ENCODE measurements at places on chromosomes 1 and 21. TPM values are rescaled to one million over a fixed set of nuclear protein-coding genes. Genes with fewer than 3 reads are reported as not detected.

The SEMA4A gene
- polyA plus RNA-seq, result 0.49 TPM

The NBPF20 gene
- polyA plus RNA-seq, result 1.4 TPM

DNA sequence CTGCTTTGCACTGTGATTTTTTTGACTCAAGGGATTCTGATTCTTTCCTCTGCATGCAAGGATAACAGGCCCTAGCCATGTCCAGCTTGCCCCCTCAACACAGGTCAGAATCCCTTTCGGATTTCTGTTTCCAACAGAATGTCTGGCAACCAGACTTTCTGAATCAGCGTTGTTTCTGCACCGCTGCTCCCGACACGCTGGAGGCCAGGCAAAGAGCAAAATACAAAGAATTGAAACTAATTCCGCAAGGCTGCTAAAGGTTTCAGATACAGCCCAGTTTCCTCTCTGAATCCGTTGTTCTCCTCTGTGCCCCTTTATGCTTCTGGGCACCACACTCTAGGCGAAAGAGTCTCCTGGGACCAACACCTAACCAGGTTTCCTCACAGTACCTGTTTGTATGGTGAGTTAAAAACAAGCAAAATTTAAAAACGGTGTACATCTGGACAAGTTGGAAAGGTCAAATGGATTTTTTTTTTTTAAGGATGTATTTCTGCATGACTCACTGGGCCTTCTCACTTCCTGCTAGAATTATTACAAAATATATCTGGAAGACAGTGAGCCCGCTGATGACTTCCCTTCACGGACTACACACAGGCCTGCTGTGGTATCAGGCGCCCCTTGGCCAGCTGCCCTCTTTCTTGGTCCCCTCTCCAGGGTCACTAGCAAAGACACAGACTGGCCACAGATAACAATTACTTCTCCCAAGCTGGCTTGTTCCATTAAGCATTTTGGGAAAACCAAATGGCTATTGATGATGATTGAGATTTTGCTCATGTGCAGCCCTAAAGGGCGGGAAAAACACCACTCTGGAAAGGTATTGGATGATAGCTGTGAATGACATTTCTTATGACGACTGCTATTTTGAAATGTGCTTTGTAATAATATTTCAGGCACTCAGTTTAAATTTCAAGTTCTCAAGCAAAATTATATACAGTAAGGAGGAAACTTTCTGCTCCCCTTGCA is 118.3 kb downstream of the TGFB2 start:
- peak; percentile 58 for DNase-seq

DNA sequence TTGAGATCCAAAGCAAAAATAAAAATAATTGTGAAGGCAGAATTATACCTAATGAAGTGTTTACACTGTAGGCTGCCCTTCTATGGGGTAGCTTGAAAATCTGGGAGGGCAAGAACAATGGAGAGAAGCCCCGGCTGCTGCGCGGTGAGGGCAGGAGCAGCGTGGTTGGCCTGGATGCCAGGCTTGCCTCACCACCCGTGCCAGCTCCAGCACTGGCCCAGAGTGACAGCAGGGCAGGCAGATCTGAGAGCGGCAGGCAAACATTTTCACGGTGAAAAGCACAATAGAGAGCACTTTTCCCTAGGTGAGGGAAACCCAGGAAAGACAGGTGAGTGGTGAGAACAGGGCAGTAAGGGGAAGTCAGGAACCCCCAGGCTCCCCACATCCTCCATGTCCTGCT is 1.4 kb downstream of the PROK1 start:
- DNase-seq, result no peak

DNA sequence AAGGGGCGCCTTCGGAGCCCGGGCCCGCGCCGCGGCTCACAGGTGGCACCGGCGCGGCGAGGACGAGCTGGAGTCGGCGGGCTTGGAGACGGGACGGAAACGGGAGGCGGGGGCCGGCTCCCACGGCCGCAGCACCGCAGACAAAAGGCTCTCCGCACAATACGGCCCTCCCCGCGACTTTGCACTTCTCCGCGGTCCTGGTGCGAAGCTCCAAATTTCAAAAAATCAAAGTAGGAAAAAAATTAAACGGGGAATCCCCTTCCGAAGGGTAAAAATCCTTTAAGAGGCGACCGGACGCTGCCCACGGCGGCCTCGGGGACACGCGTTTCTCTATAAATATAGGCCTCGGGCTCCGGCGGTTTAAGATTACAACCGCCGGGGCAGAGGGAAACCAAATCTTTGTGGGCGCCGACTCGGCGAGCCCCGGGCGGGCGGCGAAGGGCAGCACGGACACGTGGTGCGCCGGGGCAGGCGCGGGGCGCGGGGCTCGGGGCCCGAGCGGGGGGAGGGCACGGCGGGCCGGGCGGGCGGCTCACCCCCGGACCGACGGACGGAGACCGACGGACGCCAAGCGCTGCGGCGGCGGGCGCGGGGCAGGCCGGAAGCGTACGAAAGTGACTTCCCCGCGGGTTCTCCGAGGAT is 453 bp downstream of the PABPC4 start:
- DNase-seq, result no peak
